ENCODE measurements at places on chromosomes 6 and 20.

DNA sequence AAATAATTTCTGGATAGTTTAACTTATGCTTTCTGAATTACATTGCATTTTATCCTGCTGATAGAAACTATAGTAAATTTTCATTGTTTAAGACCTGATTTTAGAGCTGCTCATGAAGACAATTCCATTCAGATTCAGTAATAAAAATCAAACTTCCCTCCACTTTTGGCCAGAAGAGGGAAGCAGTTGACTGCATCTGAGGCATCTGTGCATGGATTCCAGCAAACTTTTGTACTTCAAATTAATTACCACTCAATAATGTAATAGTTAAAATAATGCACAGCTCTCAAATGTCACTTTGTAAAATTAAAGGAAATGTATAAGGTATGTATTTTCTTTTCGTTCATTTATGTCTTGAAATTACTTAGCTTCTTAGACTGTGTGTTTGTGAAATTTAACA, 64.2 kb upstream of the SLC35B3 start:
- DNase-seq, result no peak

- DNase-seq, result no peak
Measured at GRCh38 chr6:36969240-36969691, 14.7 kb downstream of the PI16 start.

GRCh38 chr20:40741507-40742106, 52.6 kb upstream of the MAFB start:
- DNase-seq, result no peak

DNA sequence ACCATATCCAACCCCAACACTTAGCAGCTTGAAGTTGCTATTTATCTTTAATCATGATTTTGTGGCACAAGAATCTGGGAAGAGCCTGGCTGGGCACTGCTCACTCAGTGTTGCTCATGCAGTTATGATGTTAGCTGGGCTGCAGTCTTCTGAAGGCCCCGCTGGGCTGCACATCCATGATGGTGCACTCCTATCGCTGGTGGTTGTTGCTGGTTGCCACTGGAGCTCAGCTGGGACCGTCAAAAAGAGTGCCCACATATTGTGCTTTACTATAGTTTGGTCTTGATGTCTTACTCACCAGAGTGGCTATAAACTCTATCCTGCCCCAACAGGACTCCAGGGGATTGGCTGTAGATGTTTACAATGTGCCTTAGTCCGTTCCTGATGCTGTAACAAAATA, 137.8 kb downstream of the PCSK2 start:
- DNase-seq, result no peak

- no peak for DNase-seq
Measured at GRCh38 chr20:38441916-38442315, 6.8 kb upstream of the SNHG17 start.

DNA sequence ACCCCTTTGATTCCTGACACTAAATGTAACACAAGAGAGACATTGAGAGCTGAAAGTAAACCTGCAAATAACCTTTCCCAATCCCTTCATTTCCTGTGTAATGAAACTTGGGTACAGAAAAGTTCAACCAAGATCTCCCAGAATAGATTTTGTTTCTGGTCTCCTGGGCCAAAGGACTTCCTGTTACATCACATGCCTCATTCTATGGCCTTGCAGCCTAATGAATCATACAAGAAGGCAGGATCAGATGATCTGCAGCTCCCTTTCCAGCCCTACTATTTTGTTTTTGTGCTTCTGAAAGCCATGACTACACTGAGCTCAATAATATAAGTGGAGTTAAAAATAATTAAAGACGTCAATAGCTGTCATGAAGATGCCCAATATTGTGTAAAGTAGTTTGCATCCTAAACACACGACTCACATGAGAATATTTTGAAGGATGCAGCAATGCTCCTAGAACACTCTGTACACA, 73.4 kb upstream of the NOX3 start:
- DNase-seq, result no peak

DNA sequence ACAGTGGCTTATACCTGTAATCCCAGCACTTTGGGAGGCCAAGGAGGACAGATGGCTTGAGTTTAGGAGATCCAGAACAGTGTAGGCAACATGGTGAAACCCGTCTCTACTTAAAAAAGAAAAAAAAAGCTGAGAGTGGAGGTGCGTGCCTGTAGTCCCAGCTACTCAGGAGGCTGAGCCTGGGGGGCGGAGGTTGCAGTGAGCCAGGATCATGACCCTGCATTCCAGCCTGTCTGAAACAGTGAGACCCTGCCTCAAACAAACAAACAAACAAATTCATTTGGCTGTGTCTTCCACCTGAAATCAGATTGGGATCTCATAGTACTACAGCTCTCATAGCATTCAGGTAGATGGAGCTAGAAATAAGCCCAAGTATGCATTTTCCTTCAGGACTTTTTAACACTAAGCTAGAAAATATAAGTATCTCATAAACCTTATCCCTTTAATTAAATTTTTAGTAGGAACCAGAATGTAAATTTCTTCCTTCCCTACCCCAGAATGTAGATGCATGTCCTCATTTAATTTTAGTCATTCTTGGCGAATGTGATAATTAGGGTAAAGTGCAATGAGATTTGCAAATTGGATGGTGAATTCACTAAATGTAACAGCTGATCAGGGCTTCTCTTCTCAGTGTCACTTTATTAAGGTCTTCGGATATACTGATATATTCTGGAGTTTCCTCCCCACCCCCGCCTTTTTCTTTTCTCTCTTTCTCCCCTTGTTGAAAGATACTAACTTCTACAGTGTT, 190.4 kb downstream of the CDKAL1 start:
- no peak for DNase-seq

DNA sequence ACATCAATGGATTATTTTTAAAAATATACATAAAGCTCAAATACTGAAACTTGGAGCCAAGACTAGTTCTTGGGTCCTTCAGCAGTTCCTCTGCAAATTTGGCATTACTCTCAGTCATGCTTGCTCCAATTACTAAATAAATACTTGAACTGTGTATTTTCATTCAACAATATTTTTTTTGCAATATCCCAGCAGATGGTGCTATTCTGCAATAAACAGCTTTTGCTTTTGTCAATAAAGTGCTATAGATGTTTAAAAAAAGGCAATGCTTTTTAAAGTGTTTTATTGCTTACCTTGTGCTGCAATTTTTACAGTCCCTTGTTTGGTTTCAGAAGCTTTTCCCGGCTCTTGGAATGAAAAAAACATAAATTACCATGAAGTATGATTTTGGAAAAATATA, 243.4 kb downstream of the TRDN start:
- DNase-seq, result no peak

DNA sequence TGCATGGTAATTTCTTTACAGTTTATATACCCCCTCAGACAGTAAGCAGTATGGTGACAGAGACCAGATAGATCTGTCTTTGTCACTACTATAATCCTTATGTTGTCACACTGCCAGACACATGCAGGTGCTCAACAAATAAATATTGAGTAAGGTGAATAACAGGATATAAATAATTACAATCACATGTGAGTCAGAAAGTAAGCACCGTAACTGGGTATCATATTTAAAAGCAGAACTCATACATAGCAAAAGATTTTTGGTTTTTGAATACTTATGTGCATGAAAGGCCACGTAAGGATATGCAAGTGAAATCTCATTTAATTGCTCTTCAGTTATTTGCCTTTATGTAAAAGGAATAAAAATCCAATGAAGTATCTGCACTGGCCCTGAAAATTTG, 17.4 kb downstream of the CNBD2 start:
- no peak for DNase-seq

DNA sequence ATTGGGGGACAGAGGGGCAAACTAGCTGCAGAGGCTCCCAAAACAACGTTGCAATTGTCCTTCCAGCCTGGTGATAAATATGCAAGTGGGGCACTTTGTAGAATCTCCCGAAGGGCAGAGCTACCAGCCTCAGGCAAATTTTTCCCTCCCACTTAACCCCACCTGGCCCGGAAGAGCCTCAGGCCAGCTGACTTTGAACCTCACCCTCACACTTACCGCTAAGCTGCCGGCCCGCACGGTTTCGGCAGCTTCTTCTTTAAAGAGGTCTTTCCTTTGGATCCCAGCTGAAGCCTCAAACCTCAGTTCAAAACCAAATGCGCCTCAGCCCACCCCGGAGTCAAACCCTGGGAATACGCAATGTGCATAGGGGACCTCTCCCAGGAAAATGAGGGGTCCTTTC, 2.5 kb downstream of the OVOL2 start:
- no peak for DNase-seq

- no peak for DNase-seq
Measured at GRCh38 chr6:99409672-99410071, 15.4 kb downstream of the PNISR start.

DNA sequence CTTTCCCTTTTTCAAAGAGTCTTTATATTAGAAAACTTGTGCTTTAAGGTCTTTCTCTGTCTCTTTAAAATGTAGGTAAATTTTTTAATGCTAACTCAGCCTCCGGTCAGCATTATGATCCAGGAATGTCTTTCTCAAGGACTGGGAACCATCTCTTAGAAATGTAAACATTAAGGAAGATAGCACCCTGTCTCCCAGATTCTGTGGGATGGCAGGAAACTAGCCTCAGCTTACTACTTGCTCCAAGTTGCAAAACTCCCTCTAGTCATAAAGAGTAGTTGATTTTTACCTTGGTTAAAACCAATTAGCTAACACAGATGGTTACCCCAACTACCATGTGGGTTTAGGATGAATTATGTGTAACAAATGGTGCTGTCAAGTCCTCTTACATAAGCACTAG, 4.7 kb upstream of the TAAR1 start:
- no peak for DNase-seq

GRCh38 chr6:23087471-23087870, 518.1 kb downstream of the HDGFL1 start:
- no peak for DNase-seq

- DNase-seq, result no peak
Measured at GRCh38 chr6:106448000-106448426, 87.5 kb downstream of the CRYBG1 start.

DNA sequence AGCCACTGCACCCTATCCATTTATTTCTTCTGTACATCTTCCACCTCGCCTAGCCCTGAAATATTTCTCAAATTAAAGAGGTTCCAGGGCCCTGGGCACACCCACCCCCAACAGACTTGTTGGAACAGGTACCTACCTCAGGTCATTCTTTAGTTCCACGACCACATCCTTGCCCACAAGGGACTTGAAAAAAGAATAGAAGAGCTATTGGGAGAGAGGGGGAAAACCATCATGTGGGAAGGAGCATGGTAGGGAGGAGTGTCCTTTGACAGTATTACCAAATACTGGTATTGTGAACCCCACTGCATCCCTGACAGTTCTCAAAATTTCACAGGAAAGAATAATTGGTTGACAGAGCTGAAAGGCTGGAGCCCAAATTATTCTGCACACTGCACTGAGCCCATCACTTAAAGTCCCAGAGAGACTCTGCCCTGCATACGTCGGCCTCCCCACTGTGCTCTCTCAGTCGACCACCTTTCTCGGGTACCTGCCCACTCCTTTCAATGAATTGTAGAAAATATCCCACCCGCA, 762 bp downstream of the LSM2 start:
- DNase-seq, result no peak

GRCh38 chr6:18961566-18961965, 574.4 kb downstream of the RNF144B start:
- DNase-seq, result no peak

GRCh38 chr6:112231594-112232060, 22.7 kb downstream of the LAMA4 start:
- DNase-seq, result no peak

DNA sequence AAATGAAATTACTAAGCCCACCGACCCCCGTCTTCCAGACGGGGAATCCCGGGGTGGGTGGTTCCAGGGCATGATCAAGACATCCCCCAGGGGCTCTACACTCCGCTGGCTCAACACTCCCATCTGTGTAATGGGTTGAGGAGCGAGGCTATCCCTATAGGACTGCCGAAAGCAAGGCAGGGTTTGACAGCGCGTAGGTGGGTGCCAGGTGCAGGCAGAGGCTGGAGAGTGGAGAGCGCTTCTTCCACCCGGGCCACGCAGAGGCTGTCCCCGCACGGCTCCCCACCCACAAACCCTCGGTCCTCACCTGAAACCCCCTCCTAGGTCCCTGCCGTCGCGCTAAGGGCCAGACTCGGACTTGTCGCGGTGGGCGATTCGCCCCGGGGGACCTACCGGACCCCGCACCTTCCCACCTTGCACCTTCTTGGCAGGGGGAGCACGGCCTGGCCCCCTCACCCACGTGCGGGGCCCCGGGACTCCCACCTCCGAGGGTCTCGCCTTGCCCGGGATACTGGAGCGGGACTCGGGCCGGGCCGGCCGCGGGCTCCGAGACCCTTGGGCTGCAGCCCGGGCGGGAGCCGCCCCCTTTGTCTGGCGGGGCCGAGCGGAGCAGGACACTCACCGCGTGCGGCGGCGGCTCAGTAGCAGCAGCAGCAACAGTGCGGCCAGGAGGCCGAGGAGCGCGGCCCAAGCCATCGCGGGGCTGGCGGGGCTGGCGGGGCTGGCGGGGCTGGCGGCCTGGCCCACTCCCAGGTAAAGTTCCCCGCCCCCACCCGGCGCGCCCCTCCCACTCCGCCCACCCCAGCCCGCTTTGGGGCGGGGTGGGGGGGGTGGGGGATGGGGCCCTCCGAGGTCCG, at the start of gene PTGIS:
Gene PTGIS (minus strand): TSS at position 717 of the 857 bp plus-strand sequence. CDS start 21 bp downstream, at position 696.
- no peak for DNase-seq

DNA sequence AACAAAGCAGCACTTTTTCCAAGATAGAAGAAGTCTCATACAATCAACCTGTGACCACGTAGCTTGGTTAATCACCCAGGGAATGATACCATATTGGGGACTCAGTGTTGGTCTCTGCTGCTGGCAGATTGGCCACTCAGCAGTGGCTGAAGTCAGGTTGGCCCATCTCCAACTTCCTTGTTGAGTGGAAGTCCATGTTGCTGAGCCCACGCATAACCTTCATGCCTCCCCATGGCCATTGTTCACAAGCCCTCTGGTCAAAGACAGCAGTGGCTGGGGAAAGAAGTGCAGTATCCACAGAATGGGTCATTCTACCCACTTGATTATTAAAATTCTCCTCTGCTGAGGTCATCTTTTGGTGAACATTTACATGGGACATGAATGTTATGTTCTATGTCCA, 38.5 kb downstream of the PKIB start:
- no peak for DNase-seq

DNA sequence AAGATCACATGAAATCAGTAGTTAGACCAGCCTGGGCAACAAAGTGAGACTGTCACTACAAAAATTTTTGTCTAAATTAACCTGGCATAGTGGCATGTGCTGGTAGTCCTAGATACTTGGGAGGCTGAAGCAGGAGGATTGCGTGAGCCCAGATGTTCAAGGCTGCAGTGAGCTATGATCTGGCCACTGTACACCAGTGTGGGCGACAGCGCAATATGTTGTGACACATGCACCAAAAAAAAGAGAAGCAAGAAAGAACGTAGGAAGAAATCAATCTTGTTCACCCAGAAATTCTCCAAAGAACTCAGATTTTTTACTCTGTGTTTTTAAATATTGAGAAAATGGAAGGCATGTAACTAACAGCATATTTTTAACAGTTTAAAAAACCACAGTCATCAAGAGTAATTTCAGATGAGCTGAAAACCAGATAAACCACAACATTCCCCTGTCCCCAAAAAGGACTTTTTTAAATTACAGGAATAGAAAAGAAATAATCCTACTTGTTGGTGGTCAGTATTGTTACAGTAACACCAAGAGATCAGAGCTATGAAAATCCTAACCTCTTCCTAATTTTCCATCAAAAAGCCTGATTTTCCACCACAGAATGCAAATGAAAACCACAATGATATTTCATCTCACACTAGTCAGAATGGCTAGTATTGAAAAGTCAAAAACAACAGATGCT, 240.2 kb downstream of the KHDC1L start:
- DNase-seq, result no peak

All from GOT3 (cell line).